Central memory CD4-positive, alpha-beta T cell (primary cell): ENCODE measurements at places on chromosomes 13 and 19.

DNA sequence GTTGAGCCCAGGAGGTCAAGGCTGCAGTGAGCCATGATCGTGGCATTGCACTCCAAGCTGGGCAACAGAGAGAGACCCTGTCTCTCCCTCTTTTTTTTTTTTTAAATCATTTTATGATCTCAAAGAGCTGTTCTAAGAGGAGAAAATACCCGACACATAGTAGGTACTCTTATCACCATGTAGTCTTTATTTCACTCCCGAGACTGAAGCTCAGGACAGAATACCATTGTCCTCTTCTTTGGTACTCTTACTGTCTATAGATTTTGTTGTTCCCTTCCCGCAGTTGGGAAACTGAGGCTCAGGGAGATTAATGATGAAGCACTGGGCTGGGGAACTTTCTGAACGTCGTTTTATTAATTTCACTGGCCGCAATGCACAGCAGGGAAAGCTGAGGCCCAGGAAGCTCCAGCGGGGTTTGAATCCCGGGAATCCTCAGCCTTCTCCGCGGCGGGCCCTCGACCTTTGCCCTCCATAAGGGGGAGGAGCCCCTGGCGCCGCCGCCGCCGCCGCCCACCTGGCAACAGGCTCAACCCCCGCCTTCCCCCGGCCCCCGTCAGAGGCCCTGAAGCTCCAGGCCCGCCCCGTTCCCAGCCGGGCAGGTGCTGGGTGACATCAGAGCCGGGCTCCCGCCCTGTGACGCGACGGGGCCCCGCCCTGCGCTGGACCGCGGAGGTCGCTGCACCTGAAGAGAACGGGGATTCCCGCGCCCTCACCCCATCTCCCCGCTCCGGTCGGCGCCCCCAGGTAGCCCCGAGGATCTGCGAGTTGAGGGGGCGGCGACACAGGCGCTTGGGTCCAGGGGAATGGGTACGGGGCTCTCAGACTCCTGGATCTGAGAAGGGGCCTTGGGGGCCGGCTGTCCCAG, 1.6 kb downstream of the MYH14 start:
- DNase-seq = no peak

DNA sequence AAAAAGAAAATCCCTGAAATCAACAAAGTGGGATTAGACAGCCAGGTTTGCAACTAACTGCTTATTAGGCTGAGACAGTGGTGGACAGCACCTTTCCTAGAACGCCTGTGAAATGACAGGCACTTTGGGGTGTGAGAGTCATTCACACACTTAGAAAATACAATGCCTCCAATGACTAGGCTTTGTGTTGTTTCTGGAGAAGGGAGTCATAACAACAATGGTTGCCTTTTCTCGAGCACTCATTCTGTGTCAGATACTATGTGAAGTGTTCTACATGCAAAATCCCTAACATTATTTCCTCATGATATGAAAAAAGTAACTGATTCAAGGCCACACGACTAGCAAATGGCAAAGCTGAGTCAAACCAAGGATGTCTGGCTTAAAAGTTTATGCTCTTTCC, 41.2 kb downstream of the SACS start:
- no peak for DNase-seq

GRCh38 chr13:73521290-73521624, 462.5 kb downstream of the KLF5 start:
- peak; percentile 25 for DNase-seq

DNA sequence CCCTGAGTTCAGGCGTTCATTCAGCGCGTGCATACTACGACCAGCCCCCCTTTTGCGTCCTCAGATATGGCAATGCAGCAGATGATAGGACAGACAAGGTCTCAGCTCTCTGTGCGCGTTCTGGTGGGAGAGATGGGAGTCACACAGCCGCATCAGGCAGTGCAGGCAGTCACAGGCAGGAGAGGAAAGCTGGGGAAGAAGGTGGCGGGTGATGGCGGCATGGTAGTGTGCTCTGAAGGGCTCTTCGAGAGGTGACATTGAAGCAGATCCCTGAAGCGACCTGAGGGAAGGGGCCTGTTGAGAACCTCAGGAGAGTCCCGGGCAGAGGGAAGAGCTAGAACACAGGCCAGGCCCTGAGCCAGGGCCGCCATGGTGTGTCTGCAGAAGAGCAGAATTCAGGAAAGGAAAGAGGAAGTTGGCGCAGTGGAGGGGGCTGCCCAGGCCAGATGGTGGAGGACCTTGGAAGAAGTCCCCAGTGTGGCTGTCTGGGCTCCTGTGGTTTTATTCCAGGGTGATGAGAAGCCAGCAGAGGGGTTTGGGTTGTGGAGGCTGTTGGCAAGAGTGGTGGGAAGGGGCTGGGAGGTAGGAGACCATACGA, 3.5 kb downstream of the USF2 start:
- DNase-seq = no peak

DNA sequence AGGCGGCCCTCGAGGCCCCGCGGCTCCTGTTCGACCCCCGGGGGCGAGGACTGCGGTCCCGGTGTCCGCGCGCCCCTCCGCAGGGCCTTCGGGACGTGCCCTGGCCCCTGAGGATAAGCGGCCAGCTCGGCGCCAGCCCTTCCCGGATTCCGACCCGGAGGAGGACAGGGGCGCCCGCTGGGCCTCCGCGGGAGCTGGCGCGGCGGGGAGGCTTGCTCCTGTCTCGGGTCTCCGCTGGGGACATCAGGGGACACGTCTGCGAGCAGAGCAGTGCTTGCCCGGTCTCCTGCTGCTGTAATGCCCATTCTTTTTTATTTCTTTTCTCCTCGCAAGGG, 829 bp downstream of the B3GLCT start:
- DNase-seq = no peak
